ENCODE measurements at places on chromosomes 16 and 17.

DNA sequence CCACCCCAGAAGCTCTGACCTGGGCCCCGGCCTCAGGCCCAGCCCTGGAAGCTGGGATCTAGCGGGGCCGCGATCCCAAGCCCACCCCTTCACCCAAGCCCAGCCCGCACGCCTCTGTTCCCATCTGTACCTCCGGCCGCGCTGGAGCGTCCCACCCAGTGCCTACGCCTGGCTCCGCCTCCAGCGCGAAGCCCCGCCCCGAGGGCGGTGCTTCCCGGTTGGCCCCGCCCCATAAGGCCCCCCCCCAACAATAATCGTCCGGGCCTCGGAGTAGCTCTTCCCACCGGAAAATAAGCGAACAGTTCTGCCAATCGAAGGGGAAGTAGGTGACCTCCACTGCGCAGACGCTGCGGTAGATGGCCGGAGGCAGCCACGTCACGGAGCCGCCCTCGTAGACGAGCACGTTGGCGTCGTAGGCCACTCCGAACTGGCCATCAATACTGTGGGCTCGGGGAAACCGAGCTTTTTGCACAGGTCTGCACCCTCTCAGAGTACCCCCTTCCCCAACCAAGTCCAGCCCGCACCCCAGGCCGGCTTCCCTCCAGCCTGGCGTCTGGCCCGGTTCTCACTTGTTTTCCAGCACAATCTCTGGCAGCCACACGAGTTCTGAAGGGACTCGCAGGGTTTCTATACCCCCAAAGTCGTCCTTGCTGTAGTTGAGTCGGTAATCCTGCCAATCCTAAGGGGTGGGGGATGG, 1.1 kb downstream of the CHRNE start:
- no peak for DNase-seq

GRCh38 chr16:13909069-13909468, 10.9 kb upstream of the ERCC4 start:
- DNase-seq = no peak

DNA sequence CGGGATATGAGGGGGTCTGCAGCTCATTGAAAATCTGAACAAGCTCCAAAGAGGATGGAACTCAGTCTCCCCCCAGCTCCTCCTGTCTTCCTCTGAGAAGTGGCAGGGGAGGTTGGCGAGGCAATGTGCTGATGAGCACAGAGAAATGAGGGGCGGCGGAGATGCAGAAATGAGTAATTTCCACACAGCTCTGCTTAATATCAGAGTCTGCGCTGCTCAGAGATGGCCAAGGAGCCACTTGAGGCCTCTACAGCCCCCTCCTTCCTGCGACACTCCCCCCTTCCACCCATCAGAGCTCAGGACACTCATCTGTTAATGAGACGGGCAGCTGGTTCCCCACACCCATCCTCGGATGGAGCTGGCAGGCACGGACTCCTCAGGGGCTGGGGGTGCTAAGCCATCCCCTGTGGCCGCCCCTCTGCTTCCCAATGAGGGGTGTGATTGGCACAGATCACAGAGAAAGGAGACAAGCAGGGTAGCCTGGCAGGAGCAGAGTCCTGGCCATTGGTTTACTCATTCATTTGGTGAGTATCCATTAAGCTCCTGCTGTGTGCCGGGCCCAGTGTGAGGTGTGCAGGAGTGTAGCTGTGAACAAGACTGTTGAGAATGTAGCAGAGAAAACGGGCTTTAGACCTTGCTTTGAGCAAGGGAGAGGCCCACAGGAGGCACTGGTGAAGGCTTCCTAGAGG, 12.7 kb upstream of the CRHR1 start:
- no peak for DNase-seq

- no peak for DNase-seq
These were observed 23.0 kb upstream of the CDR2 start for GRCh38 chr16:22397464-22397863.

DNA sequence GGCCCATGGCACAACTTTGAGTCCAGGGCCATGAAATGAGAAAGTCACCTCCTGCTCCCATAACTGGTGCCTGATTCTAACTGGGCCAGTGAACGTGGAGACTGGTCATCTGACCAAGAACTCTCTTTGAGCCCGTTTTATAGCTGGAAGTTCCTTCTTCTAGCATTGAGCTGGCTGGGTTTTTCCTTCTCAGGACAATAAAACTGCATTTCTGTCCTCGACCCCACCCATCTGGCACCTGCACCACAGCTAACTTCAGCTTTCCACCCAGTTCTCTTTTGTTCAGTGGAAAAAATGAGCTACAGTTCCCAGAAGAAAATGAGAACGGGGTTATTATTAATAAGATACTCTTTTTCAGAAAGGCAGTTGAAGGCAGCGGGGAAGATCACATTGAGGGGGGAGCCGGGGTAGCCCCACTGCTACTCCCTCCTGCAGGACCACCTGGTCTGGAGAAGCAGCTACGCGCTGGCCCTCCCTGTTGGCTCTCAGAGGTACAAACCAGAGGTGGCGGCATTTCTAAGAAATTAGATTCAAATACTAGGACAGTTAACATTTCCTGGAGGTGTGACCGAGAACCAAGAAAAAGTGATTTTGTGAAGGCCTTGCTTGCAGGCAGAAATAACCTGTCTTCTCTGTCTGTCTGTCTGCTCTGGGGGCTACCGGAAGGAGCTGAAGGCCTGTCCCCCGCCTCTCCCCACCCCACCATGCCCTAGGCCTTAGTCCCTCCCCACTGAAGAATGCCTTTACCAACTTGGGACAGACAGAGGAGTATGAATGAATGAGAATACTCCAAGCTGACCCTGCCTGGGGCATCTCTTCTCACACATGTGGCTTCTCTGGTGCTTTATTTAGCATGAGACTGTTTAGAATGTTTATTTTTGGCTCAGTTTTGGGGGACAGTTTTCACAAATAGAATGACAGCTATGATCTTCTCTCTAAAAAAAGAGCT, 123.9 kb downstream of the XYLT1 start:
- DNase-seq = no peak

- no peak for DNase-seq
These were observed 10.2 kb downstream of the MYO19 start for GRCh38 chr17:36524428-36524876.

GRCh38 chr16:49740256-49740655, 115.7 kb downstream of the ZNF423 start:
- no peak for DNase-seq

DNA sequence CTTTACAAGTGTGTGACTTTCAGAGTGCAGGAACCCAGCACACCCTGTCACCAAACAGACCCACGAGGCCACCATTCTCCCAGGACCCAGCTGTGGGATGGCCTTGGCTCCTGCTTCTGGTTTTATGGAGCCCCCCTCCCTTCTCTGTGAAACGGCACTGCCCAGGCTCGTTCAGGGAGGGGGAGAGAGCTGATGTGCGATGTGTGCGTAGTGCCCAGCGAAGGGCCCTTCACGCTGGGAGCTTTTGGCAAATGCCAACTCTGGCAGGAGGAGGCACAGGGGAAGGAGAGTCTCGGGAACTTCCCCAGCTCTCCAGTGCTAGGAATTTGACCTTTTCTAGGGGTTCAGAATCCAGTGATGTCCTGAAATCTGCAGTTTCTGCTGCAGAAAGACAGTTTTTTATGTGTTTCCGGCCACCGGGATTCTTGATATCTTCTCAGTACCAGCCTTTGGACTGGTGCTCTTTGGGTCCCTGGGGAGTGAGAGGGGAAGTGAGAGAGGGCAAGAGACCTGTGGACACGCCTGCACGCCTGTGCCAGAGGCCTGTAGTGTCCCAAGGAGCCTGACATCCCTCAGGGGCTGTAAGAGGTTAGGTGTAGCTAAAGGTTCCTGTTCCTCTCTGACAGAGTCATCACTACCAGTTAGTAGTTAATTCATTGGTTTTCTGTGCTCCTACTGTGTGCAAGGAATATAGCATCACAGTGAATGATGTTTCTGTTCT, 45.1 kb downstream of the CMIP start:
- no peak for DNase-seq

DNA sequence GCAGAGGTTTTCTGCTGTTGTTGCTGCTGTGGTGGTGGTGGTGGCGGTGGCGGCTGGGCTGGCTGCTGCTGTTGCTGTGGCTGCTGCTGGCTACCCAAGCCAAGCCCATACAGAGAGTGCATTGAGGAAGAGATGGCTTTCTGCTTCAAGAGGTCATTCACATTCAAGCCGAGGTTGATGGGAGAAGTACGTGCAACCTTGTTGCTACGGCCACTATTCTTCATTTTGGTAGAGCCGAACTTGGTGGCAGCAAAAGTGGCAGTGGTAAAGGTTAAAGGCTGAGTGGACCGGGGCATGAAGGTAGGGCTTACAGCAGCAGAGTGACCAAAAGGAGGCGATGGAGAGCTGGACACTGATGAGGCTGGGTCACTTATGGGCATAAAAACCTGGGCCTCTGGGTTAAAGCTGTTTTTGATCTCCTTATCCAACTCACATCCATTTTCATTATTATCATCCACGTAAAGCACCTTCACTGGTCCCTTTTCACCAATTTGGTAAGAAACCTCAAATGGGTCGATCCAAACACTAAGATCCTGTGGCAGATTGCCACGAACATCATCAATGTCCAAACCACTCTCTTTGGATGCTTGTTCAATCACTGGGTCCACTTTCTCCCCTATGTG, 2.8 kb downstream of the TOB1 start:
- DNase-seq = no peak

DNA sequence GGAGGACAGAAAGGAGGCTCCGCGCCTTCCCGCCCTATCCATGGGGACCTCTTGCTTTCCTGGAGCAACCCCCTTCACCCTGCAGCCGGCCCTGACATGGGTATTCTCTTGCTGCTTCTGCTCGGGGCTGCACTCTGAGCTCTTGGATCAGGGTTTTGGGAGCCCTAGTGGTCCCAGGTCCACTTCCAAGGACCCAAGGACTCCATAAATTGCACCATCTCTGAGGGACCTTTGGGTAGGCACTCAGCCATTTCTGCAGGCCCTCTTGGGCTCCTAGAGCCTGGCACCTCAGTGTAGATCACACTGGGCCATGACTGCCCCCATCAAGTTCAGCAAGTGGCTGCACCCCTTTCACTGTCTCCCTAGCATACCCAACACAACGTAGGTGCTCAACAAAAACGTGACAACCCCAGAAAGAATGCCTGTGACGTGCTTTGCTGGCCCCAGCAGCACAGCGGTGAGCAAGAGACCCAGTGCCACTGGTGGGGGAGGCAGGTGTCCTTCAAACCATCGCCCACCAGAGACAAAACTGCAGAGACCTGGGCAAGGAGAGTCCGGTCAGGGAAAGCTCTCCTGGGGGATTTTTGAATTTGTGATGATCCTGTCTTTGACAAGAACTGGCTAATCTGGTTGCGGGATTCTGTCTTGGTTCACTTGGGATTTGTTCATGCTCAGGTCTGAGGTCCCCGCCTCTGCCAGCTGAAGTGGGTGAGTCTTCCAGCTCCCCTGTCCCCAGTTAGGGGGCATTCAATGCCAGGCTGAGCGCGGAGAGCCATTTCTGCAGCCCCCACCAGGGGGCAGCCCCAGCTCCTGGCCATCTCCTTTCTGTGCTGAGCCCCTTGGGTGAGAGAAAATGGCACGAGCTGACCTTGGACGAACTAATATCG, 2.5 kb upstream of the RAB11FIP4 start:
- DNase-seq = no peak

DNA sequence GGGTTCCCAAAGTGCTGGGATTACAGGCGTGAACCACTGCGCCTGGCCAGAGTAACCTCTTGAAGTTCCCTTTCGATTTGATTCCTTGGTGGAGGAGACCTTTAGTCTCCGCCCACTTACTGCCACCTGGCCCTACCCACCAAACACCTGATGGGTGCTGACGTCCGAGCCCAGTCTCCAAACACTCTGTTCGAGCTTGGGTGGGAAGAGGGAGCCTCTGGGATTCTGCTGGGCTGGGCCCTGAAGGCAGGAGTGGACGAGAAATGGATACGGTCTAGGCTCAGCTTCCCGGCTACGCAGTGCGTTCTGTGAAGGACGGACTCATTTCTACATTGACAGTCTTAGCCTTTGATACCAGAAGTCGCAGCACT, 870 bp upstream of the ITGA3 start:
- no peak for DNase-seq

DNA sequence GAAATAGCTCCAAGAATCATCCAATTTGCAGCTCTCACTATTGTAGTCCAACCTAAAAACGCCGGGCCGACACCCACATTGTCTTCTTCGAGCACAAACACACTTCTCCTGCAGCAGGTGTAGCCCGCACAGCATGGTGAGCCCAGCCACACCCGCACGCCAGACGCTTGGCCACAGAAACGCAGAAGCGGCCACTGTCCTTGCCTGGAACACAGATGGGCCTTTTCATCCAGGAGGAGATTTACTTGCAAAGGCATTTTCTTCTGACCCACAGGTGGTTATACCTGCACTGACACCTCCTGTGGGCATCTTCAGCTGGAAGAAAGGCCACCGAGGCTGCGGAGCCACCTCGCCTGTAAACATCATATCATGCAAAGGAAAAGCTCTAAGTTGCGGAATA, 98.4 kb downstream of the ADCY9 start:
- DNase-seq = no peak

- DNase-seq = peak; percentile 26
These were observed 27.7 kb upstream of the SBK1 start for GRCh38 chr16:28264656-28265055.

GRCh38 chr16:88303890-88304819, 78.6 kb upstream of the ZNF469 start:
- no peak for DNase-seq

- DNase-seq = no peak
These were observed 36.9 kb downstream of the TMEM235 start for GRCh38 chr17:78268191-78268874.

DNA sequence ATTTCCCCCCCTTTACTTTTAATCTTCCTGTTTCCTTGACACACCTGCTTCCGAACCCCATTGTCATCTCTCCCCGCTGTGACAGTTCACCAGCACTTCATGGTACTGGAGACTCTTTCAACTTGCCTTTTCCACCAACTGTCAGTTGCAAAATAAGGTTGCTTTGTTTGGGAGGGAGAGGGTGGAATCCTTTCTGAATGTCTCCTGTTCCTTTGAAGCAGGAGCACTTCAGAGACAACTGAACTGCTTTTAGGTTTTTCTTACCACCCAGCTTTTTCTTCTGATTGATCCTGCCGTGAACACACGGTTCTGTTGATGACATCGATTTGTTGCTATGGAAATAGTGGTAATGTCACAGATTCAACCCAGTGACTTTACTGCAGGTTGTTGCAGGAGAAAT, 42.0 kb downstream of the RPA1 start:
- DNase-seq = no peak

GRCh38 chr17:83109386-83109785, 30.0 kb downstream of the METRNL start:
- no peak for DNase-seq

GRCh38 chr17:65402513-65403496, 158.6 kb downstream of the AXIN2 start:
- DNase-seq = no peak

GRCh38 chr17:6712058-6712853, 913 bp downstream of the SLC13A5 start:
- DNase-seq = no peak
